ENCODE measurements at places on chromosomes 3 and 15. TPM values are rescaled to one million over a fixed set of nuclear protein-coding genes. Genes with fewer than 3 reads are reported as not detected.

DNA sequence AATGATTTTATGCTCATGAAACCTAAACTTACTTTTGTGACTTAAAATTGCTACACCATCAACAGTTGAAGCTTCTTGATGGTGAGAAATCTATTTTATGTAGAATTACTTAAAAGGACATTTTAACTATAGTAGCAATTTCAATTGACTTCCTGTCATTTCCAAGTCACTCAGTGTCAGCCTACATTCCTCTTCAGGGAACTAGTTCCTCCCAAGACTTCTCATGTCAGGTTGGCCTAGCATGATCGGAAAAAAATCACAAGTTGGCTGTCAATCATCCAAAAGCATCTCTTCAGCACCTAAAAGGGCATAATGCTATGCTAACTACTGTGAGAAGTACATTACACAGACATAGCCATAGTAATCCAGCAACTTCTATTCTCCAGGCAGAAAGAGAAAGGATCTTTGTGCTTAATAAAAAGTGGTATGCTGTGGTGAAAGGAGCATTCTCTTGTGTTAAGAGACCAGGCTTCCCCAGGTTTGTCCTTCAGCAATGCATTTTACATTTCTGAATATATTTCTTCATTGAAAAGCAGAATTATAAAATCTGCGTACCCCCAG, 893.7 kb downstream of the AGBL1 start:
- no peak for DNase-seq

DNA sequence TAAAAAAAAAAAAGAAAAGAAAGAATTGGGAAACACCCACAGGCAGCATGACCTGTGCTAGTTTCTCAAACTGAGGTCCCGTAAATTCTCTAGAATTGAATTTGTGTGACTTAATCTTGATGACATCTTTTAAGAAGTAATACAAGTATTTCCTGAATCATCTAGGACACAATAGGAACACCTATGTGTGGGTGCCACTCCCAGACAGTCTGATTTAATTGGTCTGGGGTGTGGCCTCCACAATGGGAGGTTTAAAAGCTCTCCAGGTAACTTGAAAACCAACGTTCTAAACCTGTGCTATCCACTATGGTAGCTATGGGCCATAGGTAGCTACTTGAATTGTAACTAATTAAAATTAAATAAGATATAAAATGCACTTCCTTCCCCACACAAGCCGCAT, 28.1 kb downstream of the CFAP92 start:
- no peak for DNase-seq

- no peak for DNase-seq
Measured at GRCh38 chr3:172152874-172153273, 113.5 kb downstream of the FNDC3B start.

DNA sequence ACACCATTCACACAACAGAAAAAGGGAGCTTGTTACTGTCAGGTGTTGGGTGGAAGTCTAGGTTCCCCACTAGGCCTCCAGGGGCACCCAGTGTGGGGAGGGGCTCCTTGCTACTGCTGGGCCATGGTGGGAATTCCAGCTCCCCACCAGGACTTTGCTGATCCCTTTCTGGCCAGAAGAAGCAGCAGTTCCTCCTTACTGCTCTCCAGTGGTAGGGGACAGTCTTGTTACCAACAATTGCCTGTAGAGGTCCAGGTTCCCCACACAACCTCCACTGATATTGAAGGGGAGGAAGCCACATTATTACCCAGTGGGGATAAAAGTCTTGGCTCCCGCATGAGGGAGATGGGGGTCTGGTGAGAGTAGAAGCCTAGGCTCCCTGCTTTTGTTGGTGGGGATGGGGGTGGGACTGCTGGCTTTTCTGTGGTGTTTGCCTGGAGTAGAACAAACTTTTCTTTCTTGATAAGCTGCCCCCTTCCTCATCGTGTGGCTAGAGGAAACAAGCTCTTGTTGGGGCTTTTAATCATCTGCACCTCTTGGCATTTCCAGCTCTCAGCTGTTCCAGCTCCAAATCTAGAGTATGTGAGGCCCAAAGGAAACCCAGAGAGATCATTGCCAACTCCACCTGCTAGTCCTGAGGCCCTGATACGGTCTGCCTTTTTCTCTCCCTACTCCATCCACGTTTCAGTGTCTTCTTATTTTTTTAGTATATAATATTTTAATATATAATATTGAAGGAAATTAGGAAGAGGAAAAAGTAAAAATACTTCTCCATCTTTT, 824.2 kb downstream of the AGBL1 start:
- no peak for DNase-seq

- DNase-seq, result no peak
Measured at GRCh38 chr3:54122324-54123002, at the start of gene CACNA2D3. Gene CACNA2D3, plus strand, starts transcription at chr3:54122552.

DNA sequence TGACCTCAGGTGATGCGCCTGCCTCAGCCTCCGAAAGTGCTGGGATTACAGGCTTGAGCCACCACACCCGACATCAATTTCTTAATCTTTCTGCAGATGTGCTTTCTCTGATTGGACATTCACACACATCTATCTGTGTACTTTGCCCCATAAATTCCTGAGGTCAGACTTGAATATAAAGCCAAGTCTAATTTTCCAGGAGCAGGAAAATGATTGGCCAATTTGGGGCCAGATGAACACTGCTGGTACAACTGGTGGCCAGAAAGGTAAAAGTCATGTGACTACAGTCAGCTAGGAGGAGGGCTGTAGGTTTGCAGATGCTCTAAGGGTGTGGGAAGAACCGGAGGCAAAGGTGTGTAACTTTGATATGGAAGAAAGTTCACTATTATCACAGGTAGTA, 3.2 kb upstream of the RAD51 start:
- no peak for DNase-seq

GRCh38 chr3:195187609-195188425, 83.1 kb downstream of the XXYLT1 start:
- DNase-seq, result no peak

DNA sequence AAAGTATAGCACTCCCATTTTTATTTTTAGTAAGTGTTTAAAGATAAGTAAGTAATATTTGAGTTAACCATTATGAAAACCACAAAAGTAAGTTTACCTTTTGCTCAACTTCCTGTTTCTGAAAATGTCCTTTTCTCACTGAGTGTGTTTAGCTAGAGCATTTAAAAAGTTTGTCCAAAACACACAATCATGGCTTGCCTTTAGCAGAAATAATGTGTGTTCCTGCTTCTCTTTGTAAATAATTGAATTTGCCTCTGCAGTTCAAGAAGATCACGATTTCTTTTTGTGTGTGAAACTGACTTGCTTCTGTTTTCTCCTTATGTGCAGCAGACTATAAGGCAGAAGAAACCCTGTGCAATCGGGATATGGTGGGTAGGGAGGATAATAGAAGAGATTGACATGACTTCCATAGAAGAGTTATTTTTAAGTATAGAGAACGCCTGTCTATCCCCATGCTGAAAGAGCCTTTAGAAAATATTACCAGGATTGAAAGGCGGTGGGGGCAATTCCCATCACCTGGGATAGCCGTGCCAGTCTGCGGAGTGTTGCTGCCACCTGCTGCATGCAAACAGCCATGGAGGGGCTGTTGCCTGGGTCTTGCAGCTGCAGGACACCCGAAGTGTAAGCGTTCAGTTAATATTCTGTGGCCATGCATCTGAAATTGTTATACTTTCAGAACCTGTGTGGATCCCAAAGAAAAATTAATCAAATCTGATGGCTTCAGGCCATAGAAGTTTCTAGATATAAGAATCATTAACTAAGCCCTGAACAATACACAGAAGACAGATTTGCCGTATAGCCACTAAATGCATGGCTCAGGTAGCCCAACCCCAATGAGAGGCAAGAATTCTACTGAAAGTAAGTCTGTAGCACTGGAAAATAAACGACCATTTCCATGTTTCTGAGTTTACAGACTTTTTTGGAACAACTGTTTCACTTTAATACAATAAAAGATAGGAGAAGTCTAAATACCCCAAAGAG, 2.4 kb upstream of the CD96 start:
- DNase-seq, result peak; percentile 36

GRCh38 chr15:51403072-51403878, 61.8 kb downstream of the GLDN start:
- DNase-seq, result no peak

DNA sequence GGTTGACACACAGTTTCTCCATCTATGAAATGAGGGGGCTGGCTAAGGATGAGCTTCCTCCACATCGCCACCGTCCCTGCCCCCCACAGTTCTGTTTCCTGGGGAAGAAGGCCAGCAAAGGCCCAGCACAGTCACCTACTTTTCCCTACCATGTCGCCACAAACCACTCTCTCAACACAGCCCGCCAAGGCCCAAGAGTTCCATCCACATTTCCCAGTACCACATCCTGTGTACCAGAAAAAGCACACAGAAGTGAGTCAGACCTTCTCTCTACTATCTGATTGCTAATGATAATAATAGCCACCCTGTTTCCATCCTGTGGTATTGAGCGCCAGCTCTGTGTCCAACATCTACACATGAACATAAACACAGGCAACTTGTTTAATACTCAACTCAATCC, 30.3 kb upstream of the C15orf39 start:
- peak; percentile 55 for DNase-seq

DNA sequence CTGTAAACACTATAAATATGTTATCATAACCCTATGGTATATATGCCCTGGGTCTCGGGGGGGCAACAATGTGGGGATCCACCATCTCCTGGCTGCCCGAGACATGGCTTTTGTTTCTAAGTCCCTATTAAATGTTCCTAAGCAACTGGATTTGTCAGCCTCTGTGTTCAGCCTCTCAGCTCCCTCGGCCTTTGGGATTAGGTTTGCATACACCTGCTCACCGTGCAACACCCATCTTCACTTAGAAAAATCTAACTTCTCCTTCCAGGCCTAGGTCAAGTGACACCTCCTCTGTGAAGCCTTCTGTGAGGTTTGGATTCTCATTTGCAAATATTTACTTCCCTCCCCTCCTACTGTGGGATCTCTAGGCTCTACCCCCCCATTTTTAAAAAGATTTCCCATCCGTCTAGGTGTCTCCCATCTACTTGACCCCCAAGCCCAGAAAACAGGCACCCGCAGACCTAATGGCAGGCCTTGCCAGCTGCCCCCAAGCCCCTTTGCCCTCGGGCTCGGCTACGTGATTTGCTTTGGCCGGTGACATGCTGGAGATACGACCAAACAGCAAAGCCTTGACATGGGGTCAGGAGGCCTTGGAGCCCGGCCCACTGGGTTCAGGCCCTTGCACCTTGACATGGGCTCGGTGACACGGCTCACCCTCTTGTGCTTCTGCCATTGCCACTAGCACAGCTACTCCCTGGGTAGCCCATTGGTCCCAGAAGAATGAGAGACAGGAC, 66.0 kb upstream of the BLM start:
- DNase-seq, result no peak

- no peak for DNase-seq
Measured at GRCh38 chr3:72092778-72093177, 307.8 kb upstream of the PROK2 start.

DNA sequence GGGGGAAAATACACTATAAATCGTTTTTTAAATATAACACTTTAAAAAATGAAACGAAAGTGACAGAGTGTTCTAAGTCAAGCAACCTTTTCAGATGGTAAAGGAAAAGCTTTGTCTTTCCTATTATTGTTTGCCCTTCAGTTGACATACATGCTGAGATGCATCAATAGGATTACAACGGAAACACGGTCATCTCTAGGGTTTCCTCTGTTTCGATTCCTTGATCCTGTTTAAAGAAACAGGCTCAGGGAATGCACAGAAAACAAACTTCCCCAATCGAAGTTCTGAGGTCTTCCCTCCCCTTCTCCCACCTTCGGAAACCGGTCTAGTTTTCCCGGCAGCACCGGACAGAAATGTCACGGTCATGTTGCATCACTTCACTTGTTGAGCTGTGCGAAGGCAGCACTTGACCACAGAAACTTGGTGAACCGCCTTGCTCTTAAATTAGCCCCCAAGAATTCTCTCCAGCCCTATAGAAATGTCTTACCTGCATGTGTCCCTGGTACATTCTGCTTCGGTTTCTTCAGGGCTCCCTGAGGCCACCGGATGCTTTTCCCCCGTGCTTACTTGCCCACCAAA, 556 bp downstream of the PEX5L start:
- no peak for DNase-seq

DNA sequence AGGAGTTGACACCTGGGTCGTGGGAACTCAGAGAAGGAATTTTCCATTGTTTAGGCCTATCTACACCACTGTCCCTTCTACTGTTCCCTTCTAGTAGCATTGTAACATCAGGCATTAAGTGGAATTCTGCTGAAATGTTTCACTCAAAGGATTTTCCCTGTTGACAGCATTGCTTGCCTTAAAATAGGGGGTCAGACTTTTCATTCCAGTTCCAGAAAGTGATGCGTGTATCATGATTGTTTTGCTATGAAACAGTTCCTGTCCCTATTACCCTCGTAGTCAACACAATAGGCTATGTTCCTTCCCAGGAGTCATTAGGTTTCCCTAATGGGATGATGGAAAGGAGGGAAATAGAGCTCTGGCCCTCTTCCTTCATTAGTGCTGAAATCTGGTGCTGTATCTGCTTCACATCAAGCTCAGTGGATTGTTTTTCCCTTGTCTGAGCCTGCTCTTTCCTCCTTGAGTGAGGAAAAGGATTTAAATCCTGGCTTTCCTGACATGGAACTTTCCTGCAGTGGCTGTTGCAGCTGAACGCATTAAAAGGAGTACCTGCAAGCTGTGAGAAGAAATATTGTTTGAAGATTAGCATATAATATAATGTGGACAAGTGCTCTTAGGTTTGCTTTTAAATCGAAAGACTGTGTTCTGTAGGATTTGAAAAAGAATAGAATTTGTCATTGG, 195.9 kb downstream of the KLHL25 start:
- no peak for DNase-seq

DNA sequence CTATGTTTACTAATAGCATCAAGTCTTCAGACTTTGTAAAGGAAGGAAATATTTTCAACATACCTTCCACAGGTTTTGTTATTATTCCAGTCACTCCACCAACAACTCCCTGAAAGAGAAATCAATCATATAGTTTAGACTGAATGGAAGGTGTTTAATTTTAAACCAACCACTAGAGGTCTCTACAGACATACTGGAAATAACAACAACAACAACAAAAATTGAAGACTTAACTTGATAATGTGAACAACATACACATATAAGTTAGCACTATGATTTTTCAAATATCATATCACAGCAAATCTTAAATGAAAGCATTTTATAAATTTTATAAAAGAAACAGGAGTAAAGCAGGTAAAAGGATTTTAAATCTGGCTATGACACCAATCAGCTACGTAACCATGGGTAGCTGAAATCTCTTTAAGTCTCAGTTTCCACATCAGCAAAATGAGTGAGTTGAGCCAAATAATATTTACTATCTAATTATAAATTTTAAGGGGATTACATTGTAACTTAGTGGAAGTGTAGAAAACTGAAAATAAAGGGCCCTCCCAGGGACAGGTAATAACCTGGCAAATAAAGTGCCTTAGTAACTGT, 188.2 kb downstream of the VPS13C start:
- no peak for DNase-seq

The GALNT15 gene
- not detected for total RNA-seq

The SLC12A1 gene
- total RNA-seq, result not detected

The HTR3E gene
- not detected for total RNA-seq

The WNT7A gene
- total RNA-seq, result not detected

The CD96 gene
- 64.2 TPM for total RNA-seq

The TIMP4 gene
- total RNA-seq, result 0.92 TPM

The CHRNB4 gene
- not detected for total RNA-seq

The FBXO40 gene
- total RNA-seq, result not detected

The GXYLT2 gene
- 0.05 TPM for total RNA-seq

The ZNF660 gene
- 0.07 TPM for total RNA-seq

The PLCL2 gene
- total RNA-seq, result 12.8 TPM

The ALPK3 gene
- total RNA-seq, result 0.34 TPM

The ASB14 gene
- total RNA-seq, result not detected

The SLC22A14 gene
- total RNA-seq, result not detected

The TGM4 gene
- not detected for total RNA-seq

The SKOR1 gene
- total RNA-seq, result 0.09 TPM

The IQCH gene
- 1.7 TPM for total RNA-seq

The PRSS50 gene
- not detected for total RNA-seq

The ADAMTS17 gene
- 1.1 TPM for total RNA-seq

The GOLGA8J gene
- not detected for total RNA-seq
